Renal cortical epithelial cell (primary cell): ENCODE measurements at places on chromosomes 5 and 9.
A peak's percentile ranks its signal among the peaks of the same experiment; 100 is the strongest.

- DNase-seq = no peak
Measured at GRCh38 chr9:130267930-130268329, 2.4 kb downstream of the HMCN2 start.

GRCh38 chr9:99105152-99106043 is 485 bp downstream of the TGFBR1 start:
- peak; percentile 47 for DNase-seq

- DNase-seq = no peak
Measured at GRCh38 chr9:25094518-25094917, 548.8 kb upstream of the IZUMO3 start.

- DNase-seq = peak; percentile 67
Measured at GRCh38 chr9:297104-297972, 82.7 kb downstream of the DOCK8 start.

GRCh38 chr9:126661521-126662251 is 48.0 kb downstream of the LMX1B start:
- peak; percentile 45 for DNase-seq

GRCh38 chr5:180007582-180007981 is 64.0 kb downstream of the RNF130 start:
- no peak for DNase-seq

DNA sequence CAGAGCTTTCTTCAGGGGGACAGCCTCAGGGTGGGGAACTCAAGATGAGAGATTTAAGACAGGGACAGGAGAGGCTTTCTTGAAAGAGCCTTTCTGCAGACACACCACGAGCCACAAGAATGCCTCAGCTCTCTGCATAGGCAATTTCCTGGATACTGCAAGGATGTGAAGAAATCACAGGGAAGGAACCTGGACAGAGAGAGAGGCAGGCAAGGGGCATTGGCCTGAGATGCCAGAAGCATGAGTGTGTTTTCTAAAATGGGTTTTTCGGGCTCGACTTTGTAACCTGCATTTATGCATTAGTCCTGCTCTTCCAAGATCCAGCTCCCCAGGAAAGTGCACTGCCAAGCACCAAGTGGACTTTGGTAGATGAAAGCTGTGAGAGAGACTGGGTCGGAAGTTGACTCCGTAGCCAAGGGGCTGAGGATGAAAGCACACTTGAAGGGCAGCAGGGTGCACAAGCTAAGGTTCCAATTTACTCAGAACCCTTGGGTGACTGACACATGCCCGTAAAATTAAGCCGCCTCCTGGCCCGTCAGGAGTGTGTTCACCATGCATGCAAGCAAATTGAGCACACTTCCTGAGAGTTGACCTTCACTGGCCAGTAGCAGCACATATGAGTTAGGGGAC is 90.9 kb downstream of the CFAP90 start:
- DNase-seq = peak; percentile 43

- no peak for DNase-seq
Measured at GRCh38 chr5:80114860-80115259, 79.7 kb downstream of the THBS4 start.

- no peak for DNase-seq
Measured at GRCh38 chr9:33341182-33341581, 50.9 kb downstream of the NFX1 start.

- no peak for DNase-seq
Measured at GRCh38 chr5:180370861-180371641, 17.9 kb upstream of the GFPT2 start.

DNA sequence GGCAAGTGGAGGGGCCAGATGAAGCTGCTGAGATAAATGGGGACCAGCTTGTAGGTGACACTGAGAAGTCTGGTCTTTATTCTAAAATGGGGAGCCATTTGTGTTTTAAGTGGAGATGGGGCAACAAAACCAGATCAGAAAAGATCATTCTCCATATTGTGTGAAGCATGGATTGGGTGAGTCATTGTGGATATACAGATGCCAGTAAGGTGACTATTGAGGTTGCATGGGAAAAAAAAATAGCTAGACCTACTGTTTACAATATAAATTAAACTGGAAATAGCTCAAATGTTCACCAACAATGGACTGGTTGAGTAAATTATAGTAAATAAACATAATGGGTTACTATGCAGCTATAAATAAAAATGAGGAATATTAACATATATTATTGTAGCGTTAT is 5.4 kb upstream of the MAP1B start:
- peak; percentile 26 for DNase-seq

- DNase-seq = no peak
Measured at GRCh38 chr5:172674155-172674554, 33.1 kb downstream of the NEURL1B start.

DNA sequence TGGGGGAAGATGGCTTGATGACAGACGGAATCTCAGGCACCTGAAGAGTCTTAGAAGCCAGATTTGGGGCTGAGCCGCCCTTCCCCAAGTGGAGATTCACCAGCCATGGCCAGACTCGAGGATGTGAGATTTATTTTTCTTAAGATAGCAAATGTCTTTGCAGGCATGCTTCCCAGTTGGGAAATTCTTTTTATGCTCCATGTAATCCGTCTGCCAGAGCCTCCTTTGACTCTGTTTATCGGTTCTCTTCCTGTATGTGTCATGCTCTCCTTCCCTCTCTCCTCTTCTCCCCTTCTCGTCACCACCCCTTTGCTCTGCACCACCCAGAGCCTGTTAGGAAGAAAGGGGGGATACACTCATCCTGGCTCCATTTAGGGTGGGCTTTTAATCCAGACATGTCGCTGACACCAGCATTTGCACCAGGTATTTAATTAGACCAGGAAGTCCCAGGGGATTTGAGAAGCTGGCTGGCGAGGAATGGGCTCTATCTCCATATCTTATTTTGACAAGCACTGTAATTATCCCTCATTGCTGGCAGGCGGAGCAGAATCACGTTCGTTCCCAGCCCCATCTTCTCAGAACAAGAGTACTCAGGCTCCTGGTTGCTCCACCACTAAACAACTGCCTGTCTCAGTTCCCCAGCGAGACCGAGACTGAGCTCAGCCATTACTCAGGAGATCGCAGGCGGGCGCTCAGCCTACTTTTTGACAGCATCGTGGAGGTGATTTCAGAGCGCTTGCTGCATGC is 50.9 kb downstream of the KCNIP1 start:
- no peak for DNase-seq
